M059J (cell line): ENCODE measurements at places on chromosomes 4 and X.

- no peak for DNase-seq
These were observed 165.6 kb upstream of the GALNT7 start for GRCh38 chr4:173002830-173003561.

DNA sequence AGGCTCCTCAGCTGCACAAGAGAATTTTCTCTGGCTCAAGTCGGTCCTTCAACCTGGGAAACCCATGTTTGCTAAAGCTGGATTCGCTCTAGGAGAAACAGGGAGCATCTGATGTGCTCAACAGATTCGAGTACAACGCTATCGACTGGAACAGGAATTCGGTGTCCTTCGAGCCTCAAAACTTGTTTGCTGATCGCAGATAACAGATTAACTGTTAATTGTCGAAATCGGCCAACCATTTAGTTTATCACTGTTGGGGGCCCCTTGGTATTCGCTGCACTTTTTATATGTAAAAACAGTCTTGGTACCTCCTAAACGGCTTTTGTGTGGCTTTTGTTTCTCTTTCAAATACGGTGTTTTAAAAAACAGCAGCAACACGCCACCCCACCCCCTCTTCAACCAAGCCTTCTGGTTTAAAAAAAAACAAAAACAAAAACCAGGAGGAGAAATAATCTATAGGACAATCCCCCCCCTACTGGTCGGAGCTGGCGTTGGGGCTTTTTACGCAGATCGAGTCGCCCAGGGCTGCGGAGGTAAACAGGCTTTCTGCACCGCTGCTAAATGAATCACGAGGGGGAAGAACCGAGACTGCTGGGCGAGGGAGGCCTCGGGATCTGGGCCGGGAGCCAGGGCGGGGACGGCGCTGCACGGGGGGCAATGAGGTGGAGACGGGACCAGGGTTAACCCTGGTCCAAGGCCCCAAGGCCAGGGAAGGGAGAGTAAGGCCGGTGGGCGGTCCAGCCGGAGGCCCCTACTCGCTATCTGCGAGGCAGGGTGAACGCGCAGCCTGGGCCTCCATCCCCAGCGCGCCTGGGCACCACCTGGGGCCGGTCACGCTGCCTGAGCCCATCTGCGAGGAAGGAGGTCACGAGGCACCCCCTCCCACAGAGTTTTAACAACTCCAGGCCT lies 71.7 kb upstream of the BCOR start:
- no peak for DNase-seq

GRCh38 chr4:10082459-10083272 lies 33.9 kb downstream of the WDR1 start:
- DNase-seq, result no peak

GRCh38 chr4:170580651-170581050 lies 490.9 kb upstream of the AADAT start:
- DNase-seq, result no peak

- DNase-seq, result no peak
These were observed 187.0 kb downstream of the MID1 start for GRCh38 chrX:10433296-10433965.

GRCh38 chr4:129364747-129365452 lies 268.9 kb downstream of the C4orf33 start:
- no peak for DNase-seq

DNA sequence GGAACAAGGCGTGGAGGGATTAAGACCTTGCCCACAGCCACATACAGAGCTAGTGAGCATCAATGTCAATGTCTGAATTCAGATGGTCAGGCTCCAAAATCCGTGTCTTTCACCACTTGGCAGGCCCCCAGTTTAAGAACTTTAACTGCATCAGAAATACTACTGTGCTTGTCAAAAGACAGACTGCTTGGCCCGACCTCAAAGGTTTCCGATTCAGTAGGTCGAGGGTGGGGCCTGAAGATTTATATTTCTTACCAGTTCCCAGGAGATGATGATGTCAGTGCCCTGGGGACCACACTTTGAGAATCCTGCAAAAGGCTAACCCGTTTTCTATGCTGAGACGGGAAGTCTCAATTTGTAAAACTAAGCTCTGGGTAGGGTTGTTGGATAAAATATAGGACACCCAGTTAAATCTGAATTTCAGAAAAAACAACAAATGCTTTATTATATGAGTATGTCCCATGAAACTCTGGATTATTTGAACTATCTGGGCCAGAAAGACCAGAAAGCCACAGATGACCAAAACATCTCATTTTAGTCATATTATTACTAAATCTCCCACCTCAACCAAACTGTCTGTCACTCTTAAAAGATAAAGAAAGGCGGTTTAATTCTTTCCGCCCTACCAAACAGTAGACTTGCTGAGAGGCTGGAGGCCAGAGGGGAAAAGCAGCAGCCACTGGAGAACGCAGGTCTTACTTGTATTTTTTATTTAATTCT lies 42.7 kb downstream of the GATB start:
- no peak for DNase-seq

DNA sequence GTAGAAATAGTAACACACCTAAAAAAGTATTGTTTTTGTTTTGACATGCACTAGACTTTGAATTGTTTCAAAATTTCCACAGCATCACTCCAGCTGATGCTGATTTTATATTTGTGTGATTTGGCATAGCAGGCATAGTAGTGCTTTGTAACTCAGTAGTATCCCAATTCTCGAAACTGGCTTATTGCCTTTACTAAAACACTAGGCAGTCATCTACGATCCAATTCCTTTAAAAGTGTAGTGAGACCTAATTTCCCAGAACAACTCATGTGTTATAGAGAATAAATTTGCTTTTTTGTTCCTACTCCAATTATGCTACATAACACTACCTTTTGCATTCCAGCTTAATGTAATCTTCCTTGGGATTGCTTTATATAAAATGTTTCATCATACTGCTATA lies 797.7 kb downstream of the ADGRL3 start:
- DNase-seq, result no peak

DNA sequence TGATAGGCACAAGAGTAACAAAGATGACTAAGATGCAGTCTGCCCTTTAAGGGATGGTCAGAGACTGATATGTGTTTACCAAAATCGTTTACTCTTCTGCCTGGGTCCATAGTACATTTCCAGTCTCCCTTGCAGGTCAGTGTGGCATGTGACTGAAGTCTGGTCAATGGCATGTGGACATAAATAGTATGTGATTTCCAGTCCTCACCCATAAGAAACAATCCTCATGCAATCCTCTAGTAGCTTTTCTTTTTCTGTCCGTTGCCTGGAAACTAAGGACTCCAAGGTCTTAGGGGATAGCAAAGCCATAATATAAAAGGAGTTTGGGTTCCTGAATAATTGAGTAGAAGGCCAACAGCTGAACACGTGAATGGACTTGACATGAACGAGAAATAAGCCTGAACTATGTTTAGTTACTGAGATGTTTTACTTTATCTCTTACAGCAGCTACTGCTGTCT lies 1.1 kb downstream of the SLC9B2 start:
- peak; percentile 16 for DNase-seq

- DNase-seq, result no peak
These were observed 3.4 kb upstream of the MAML3 start for GRCh38 chr4:140157341-140157740.

GRCh38 chr4:150145090-150145945 lies 67.1 kb downstream of the DCLK2 start:
- DNase-seq, result peak; percentile 61

GRCh38 chr4:151012820-151013219 lies 2.3 kb downstream of the LRBA start:
- DNase-seq, result peak; percentile 57
